Activated naive CD4-positive, alpha-beta T cell treated with anti-CD3 and anti-CD28 coated beads for 36 hours (primary cell): ENCODE measurements at places on chromosomes 11 and 22. TPM values are rescaled to one million over a fixed set of nuclear protein-coding genes. Genes with fewer than 3 reads are reported as not detected.
A peak's percentile ranks its signal among the peaks of the same experiment; 100 is the strongest.

The MYEOV gene
- total RNA-seq = not detected

- DNase-seq = no peak
These were observed 1248.4 kb downstream of the BRD1 start for GRCh38 chr22:48579043-48579927.

DNA sequence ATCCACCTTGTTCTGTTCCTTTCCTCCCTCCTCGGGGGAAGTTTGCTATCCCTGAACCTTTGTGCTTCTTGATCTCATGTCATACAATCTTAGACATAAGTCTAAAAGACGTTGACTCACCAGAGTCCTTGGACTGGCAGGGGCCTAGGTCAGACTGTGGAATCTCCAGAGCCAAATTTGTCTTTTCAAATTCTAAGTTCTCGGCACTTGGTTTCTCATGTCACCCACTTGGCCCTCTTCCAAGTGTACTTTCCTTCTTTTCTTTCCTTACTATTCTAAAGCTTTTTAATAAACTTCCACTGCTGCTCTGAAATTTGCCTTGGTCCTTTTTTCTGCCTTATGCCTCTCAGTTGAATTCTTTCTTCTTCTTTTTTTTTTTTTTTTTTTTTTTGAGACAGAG, 30.1 kb upstream of the SMPD1 start:
- no peak for DNase-seq

- DNase-seq = no peak
These were observed 24.1 kb upstream of the WNT7B start for GRCh38 chr22:46001046-46001425.

GRCh38 chr22:24305260-24305692, 34.6 kb downstream of the SPECC1L start:
- DNase-seq = peak; percentile 33

DNA sequence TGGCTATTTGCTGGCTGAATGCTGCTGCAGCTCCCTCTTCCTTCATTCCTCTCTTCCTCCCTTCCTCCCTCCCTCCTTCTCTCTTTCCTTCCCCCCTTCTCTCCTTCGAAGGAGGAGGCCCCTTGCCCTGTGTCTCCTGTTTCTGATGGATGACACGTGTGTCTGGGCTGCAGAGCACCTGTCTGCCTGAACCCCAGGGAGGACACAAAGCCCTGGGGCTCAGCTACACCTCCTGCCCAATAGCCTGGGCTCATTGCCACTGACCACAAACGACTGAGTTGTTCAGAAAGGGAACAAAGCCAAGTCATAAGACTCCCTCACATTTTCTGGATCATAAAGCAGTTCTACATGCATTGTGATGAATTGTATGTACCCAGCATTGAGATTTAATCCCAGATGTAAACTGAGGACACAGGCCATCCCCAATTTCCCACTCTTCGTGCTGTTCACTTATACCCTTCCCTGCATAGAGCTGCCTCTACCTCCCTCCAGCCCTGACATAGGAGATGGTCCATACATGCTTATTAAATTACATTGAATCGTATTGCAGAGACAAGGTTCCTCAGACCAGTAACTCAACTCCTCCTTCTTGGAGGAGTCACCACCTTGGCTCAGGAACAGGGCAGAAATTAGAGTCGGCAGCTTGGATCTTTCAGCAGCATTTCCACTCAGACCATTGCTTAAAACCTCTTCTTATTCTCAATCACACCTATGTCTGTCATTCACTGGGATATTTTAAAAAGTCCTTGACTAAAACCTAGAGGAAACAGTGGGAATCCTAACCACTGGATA, 1.2 kb downstream of the CSRP3 start:
- DNase-seq = no peak

DNA sequence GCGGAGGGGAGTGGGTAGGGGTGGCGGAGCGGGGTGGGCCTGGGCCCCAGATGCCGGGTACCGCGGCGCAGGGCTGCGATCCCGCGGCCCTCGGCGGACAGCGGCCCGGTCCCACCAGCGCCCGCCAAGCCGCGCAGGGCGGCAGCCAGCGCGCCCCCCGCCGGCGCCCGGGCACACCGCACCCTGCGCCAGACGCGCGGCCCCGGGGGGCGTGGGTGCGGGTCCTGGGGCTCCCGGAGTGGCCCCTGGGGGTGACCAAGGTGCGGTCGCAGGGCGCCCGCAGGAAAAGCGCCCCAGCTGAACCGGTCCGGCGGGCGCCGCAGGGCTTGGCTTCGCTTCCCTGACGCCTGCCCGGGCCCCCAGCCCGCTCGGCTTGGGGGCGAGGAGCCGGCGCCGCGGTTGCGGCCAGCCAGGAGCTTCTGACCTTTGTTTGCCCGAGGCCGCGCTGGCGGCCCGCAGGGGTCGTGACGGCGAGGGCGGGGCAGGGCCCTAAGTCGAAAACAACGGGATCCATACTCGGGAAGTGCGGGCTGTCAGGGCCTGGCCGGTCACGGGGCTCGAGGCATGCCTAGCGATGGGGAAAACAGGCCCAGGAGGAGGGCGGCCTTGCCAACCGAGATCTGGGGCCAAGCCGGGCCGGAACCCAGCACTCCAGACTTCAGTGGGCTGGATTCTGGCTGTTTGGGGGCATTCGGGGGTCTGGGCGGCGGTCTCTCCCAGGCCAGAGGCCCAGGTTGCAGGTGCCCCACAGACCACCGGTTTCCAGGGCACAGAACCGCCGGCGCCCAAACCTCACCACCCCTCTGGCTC, 581 bp upstream of the AP5B1 start:
- no peak for DNase-seq

The DEFB131B gene
- total RNA-seq = not detected

The ARHGAP8 gene
- total RNA-seq = 2.7 TPM

- DNase-seq = no peak
These were observed 59.1 kb downstream of the CSNK2A3 start for GRCh38 chr11:11293798-11294550.

- DNase-seq = no peak
These were observed 219.5 kb downstream of the SOX6 start for GRCh38 chr11:16136792-16137390.

The NOX4 gene
- total RNA-seq = not detected

- no peak for DNase-seq
These were observed 4.3 kb upstream of the MTNR1B start for GRCh38 chr11:92965196-92965595.

The WBP2NL gene
- 0.50 TPM for total RNA-seq

The MAJIN gene
- total RNA-seq = 0.37 TPM

- no peak for DNase-seq
These were observed 11.7 kb downstream of the NRXN2 start for GRCh38 chr11:64711138-64711955.

DNA sequence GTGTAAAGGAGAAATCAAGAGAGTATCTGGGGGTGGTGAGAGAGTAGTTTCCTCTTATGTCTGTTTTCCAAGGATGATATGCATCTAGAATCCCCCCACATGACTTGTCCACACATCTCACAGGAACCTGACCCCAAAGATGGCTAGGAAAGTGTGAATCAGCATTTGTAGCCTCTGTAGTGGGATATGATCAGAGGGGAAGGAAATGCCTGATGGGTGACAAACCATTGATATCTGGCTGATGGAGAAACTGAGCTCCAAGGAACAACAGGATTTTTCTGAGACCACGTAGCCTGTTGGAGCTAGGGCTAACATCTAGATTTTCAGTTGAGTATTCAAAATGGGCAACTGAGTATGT, 369.4 kb downstream of the DDX10 start:
- no peak for DNase-seq

DNA sequence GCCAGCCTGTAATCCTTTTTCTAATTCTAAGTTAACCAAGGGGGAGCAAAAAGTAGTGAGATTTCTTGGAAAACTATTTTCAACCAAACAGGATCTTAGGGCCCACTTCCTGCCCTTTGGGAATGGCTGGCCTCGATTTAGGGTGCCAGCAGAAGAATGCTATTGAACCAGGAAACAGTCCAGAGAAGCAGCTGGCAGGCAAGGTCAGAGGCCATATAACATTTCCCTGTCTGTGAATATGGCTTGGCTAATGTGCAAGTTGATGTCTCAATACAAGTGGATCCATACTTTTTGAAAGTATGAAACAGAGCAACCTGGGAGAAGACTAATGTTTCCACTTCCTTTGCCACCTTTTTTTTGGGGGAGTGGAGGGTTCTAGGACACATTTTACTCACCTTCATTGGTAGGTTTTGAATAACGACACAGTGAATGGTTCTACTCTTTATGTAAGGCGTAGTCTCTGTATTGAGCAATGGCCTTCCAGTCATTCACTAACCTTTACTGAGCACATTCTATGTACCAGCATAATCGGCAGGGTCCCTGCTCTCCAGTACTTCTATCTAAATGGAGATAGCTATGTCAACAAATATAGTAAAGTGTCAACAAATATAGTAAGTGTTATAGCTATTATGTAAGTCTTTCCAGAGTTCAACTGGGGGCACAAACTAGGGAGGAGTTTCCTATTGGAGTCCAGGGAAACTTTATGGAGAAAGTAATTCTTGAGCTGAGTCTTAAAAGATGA, 34.2 kb upstream of the RRM1 start:
- no peak for DNase-seq

The OR4A16 gene
- total RNA-seq = not detected

DNA sequence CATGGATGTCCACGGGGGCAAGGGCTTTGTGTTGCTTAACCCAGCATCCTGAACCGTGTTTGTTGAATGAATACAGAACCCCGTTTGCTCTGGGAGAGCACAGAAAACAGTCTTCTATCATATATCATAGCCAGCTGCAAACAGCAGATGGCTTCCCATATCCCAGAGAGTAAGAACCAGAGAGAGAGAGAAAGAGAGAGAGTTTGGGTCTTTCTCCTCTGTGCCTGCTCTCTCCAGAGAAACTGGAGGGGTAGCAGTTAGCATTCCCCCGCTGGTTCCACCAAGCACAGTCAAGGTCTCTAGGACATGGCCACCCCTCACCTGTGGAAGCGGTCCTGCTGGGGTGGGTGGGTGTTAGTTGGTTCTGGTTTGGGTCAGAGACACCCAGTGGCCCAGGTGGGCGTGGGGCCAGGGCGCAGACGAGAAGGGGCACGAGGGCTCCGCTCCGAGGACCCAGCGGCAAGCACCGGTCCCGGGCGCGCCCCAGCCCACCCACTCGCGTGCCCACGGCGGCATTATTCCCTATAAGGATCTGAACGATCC, 440 bp upstream of the TIMP3 start:
- DNase-seq = no peak

The KCNE3 gene
- total RNA-seq = not detected
